ENCODE measurements at places on chromosomes 4 and X. TPM values are rescaled to one million over a fixed set of nuclear protein-coding genes. Genes with fewer than 3 reads are reported as not detected.

The BEND2 gene
- not detected for total RNA-seq

The FHL1 gene
- total RNA-seq: 22.9 TPM

The S100G gene
- not detected for total RNA-seq

DNA sequence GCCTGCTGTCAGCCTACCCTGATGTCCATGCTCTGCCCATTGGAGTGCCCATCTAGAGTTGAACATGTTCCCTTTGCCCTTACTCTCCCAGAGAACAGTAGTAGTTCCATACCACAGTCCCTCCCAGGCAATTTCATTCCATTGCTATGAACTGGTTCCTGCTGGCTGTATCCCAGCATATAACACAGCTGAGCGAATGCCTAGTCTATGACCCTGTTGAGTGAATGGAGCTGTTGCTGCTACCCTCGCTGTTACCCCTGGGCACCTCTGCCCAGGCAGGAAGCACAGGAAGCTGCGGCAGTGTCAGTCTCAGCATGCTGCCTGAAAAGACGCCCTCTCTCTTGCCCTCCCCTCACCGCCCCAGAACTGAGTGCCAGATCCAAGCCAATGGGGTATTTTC is 73.3 kb downstream of the SOX3 start:
- DNase-seq: no peak

DNA sequence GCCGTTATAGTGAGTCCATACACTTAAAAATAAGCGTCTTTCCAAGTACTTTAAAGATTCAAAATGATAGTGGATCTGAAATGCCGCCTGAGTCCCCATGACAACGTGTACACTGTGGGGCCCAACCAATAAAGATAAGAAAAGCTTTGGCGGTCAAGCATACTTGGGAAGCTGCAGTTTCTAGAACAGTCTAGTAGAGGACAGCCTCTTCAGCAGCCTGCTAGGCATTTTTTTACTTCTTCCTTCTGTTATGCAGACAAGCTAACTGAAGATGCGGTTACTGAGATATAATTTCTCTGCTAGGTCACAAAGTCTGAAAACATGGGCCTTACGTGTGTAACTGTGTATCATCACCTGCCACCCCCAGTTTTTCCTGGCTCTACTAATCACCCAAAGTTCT is 402 bp upstream of the UPRT start:
- DNase-seq: no peak

DNA sequence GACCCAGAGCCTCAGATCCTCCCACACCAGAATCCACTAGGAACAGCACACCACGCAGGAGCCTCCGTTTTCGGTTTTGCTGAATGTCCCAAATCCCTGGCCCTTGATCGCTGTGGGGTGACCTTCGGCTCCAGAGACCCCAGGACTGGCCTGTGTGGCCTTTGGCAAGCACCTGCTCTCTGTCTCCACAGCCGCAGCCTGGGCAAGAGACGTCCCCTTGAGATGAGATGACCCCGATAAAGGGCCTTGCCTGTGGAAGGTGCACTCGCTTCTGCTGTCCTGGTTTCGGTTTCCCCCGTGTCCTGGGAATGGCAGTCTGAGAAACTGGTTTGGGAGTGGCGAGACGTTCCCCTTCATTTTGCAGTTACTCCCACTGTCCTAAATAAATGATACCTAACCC is 9.6 kb downstream of the PSAPL1 start:
- peak; percentile 45 for DNase-seq

DNA sequence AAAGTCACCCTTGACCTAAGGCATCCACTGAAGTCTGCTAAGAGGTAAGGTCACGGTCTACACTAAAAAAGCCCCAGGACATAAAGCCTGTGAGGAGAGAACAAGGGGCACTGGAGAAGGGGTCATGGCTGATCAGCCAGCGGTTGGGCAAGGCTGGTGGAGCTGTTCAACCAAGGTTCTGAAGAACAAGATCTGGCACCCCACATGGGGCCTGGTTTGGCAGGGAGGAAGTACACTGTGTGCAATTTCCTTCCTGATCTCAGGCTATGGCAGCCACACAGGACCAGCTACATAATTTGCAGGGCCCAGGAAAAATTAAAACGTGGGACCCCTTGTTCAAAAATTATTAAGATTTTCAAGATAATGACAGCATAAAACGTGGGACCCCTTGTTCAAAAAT is 14.1 kb upstream of the BRS3 start:
- DNase-seq: no peak

GRCh38 chrX:26606971-26607370 is 391.0 kb downstream of the MAGEB5 start:
- no peak for DNase-seq

DNA sequence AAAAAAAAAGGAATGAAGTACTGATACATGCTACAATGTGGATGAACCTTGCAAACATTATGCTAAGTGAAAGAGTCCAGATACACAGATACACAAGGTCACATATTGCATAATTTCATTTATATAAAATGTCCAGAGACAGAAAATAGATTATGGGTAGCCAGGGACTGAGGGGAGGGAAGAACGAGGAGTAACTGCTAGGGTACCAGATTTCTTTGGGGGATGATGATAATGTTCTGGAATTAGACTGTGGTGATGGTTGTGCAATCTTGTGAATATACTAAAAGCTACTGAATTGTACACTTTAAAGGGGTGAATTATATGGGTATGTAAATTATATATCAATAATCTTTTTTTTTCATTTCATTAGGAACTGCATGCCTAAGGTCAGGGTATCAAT is 20.8 kb upstream of the AP1AR start:
- no peak for DNase-seq

DNA sequence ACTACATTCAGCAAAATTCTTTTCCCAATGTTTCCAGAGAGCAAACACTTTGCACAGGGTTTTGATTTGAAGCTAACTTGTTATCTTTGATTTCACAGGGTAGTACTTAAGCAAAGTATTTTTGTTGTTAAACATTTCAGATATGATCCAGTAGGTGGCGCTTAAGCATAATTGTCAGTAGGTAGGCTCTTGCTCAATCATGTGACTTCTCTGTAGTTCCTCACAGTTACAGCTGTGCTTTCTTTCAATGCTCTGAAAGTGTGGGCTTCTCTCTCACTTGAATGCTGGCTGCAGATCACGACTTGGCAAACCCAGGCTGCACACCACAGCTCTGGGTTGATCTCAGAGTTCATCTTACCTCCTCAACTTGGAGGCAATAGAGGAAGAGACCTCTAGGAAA is 1016.5 kb downstream of the SH3BGRL start:
- DNase-seq: no peak

GRCh38 chr4:74471264-74471663 is 26.3 kb downstream of the AREG start:
- DNase-seq: no peak
